ENCODE measurements at places on chromosomes 3 and 15.

- no peak for DNase-seq
Observed at GRCh38 chr3:170368921-170369320, 11.4 kb downstream of the SKIL start.

- DNase-seq = no peak
Observed at GRCh38 chr3:10960255-10960654, 32.3 kb upstream of the SLC6A1 start.

DNA sequence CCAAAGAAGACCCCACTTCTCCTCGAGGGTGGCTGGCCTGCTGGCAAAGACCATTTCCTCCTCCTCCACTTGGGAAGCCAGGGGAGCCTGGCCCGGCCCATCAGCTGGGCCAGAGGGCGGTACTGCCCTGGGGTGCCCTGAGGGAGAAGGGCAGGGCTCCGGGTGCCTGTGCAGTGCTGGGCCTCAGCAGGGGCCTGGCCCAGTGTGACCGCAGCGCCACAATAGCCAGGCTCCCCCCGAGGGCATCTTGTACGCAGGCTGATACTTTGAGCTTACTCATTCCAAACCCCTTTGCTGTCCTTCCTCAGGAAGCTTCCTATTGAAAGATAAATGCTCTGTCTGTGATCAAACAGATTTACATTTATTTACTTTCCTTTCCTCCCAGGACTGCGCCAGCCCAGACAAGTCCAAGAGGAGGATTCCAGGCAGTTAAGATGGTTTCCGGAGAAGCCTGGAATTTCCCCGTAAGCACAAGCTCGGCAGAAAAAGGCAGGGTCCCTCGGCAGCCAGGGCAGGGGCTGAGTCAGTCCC is 240.1 kb downstream of the XXYLT1 start:
- DNase-seq = no peak

DNA sequence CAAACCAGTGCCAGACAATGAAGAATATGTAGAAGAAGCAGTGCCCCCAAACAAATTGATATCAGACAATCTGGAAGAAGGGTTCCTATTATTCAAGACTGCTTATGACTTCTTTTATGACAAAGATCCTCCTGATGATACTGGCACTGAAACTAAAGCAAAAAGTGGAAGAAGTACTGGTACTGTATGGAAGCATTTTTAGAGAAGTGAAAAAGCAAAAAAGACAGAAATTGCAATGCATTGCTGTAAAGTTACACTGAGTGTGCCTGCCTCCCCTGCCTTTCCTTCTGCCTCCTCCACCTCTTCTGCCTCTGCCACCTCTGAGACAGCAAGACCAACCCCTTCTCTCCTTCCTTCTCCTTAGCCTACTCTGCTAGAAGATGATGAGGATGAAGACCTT is 167.6 kb downstream of the PLCL2 start:
- no peak for DNase-seq

- DNase-seq = no peak
Observed at GRCh38 chr3:52310861-52311575, 5.1 kb upstream of the DNAH1 start.

- no peak for DNase-seq
Observed at GRCh38 chr3:37125195-37126073, 48.9 kb downstream of the LRRFIP2 start.
